BE2C (cell line): ENCODE measurements at places on chromosomes 6 and 20.

GRCh38 chr6:42696526-42697267, 25.7 kb downstream of the PRPH2 start:
- DNase-seq = no peak

GRCh38 chr6:151999194-151999593, 191.7 kb downstream of the ESR1 start:
- DNase-seq = no peak

- DNase-seq = no peak
Measured at GRCh38 chr6:88890860-88891845, 72.3 kb downstream of the RNGTT start.

DNA sequence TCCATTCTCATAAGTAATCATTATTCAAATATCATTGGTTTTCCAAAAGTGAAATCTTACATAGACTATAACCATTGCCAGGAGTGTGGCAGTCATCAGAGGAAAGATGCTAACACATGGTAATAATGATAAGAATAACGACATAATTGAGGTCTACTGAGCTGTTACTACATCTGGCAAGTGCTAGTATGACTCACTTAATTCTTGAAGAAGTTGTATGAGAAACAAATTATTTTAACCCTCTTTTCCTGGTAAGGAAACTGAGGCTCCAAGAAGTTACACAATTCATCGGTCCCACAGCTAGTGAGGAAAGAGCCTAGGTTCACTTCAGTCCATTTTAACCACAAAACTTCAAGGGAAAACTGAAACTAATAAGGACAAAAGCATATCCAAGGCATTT, 335.6 kb upstream of the BTBD3 start:
- no peak for DNase-seq

- DNase-seq = no peak
Measured at GRCh38 chr6:45185403-45186251, 142.5 kb upstream of the RUNX2 start.

- DNase-seq = no peak
Measured at GRCh38 chr6:20672038-20672437, 137.8 kb downstream of the CDKAL1 start.

DNA sequence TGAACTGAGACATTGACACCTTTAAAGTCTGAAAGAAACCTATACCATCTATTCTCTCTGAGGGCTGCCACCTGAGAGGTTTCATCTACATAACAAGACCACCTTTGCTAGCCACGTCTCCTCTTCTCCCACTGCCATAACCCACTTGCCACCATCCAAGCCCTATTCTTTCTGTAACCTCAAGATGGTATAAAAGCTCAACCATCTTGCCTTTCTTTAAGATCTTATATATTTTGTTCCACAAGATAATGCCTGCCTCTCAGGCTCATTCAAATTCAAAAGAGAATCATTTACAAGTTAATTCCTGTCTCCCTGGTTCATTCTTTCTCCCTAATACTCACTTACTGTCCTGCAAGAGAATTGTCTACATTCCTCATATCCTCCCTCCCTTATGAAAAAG, 192.5 kb downstream of the OTOR start:
- no peak for DNase-seq

- DNase-seq = no peak
Measured at GRCh38 chr20:32149566-32150170, 40.2 kb downstream of the TM9SF4 start.

- DNase-seq = no peak
Measured at GRCh38 chr6:137630666-137631065, 136.5 kb upstream of the OLIG3 start.

GRCh38 chr6:161498359-161498758, 224.5 kb upstream of the AGPAT4 start:
- DNase-seq = peak; percentile 62

DNA sequence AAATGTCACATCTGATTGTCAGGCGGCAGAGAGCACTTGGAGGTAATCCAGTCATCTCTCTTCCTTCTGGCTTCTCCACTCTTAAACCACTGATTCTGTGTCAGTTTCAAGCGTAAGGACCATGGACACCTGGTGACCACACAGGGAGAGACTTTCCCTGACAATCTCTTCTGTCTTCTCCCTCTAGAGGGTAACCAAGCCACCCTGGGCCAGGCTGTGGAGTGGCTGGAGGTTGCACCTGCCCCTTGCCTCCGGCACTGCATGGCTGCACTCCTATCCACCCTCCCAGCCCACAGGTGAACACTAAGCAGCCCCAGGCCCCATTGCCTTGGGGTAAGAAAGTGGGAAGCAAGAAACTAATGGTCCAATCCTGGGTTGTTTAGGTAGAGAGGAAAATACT, 78.7 kb downstream of the BFSP1 start:
- DNase-seq = no peak

DNA sequence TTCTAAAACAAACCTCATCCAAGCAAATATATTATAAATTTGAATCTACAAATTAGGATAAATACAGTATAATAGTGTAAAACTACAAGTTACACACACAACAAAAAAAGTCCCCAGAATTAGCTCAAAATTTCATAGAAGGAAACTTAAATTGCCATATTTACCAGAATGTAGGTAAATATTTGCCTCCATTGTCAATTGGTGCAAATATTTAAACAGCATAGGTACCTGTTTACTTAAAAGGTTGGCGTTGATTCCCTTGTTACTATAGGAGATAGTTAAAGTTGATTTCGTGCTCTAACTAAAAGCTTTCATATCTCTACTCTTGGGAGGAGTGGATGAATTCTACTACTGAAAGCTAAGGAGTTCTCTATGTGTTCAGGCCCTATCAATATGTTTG, 111.6 kb upstream of the TENT5A start:
- no peak for DNase-seq

- DNase-seq = no peak
Measured at GRCh38 chr20:12597551-12597950, 411.2 kb upstream of the SPTLC3 start.

GRCh38 chr6:71474942-71475341, 186.3 kb downstream of the OGFRL1 start:
- no peak for DNase-seq

DNA sequence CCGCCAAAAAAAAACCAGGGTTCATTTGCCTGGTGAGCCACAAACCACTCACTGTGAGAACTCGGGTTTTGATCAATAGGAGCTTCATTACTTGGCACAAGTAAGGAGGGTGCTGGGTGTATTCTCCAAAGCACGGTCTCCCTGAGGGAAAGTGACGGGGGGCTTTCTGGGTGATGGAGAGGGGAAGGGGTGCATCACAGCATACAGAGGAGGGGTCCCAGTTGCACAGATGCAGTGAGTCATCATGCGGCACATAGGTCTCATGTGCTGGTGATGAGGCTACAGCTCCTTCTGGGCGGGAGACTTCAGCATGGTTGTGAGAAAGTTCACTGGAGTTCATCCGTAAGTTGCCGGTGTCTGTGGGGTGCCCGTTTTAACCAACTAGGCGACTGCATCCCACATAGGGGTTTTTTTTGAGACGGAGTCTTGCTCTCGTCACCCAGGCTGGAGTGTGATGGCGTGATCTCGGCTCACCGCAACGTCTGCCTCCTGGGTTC, 36.2 kb downstream of the SUN5 start:
- DNase-seq = no peak

- DNase-seq = no peak
Measured at GRCh38 chr6:84862843-84863242, 98.4 kb upstream of the TBX18 start.

GRCh38 chr6:12275107-12275506, 15.1 kb upstream of the EDN1 start:
- DNase-seq = no peak

- no peak for DNase-seq
Measured at GRCh38 chr6:44061375-44062104, 65.7 kb downstream of the MRPL14 start.

DNA sequence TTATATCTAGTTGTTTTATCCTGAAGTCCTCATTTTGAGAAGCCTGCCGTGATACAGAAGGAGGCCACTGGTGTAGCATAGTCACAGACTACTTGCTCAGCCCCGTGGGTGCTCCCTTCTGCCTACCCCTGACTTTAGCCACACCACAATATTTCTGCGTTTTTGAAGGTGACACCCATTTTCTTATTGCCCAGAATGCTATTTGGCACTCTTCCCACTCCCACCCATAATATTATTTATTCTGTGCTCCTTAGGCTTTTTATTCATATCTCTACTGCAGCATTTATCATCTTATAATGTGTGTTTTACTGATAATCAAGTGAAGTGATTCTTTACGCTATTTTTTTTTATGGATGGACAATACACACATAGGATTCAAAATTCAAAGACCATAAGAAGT, 107.3 kb downstream of the OR2B2 start:
- no peak for DNase-seq

GRCh38 chr6:41036601-41037000, 2.4 kb downstream of the UNC5CL start:
- no peak for DNase-seq

DNA sequence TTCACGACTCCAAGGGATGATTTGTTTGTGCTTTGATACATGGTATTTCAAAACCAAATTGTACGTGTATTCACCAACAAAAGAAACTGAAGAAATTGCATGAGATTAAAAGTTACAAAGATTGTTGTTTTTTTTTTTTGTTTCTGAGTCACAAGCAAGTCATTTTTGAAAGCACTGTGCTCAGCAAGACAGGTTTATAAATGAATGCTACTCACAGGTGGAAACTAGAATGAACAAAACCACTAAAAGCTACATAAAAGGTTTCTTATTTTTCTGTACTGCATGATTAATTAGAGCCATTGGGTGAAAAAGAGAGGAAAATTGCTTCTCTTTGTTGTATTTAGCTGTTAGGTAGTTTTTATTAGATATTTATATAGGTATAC, 90.2 kb upstream of the RIPOR2 start:
- no peak for DNase-seq

DNA sequence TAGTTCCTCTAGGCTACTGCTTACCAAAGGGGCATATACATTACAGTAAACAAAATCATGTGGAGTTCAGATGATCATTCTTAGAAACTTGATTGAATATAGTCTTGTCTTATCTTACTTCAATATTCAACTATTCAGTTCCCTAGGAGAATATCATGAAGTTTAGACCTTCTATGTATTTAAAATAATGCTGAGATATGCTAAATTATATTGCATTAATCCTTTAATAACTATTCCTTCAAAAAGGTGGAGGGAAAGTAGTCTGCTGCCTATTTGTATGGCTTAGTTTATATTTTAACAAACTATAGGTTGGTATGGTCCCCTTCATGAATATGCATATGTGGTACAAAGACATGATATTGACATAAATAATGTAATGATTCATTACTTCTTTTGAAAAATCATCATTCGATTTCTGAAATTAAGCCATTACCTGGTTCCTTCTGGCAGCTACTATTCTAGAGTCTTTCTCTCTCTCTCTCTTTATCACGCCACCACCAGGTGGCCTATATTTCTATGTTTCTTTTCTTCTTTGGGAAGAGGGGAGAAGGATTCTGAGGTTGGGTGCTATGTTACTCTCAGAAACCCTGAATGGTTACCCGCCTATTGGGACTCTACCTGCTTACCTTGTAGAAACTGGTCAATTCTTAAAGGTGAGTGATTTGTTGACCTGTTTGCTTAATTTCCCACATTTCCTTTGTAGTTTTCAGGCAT, 855.8 kb downstream of the HACE1 start:
- no peak for DNase-seq

- DNase-seq = no peak
Measured at GRCh38 chr20:46158476-46158987, 40.4 kb downstream of the CD40 start.

- no peak for DNase-seq
Measured at GRCh38 chr6:87543696-87544473, 45.9 kb downstream of the RARS2 start.

DNA sequence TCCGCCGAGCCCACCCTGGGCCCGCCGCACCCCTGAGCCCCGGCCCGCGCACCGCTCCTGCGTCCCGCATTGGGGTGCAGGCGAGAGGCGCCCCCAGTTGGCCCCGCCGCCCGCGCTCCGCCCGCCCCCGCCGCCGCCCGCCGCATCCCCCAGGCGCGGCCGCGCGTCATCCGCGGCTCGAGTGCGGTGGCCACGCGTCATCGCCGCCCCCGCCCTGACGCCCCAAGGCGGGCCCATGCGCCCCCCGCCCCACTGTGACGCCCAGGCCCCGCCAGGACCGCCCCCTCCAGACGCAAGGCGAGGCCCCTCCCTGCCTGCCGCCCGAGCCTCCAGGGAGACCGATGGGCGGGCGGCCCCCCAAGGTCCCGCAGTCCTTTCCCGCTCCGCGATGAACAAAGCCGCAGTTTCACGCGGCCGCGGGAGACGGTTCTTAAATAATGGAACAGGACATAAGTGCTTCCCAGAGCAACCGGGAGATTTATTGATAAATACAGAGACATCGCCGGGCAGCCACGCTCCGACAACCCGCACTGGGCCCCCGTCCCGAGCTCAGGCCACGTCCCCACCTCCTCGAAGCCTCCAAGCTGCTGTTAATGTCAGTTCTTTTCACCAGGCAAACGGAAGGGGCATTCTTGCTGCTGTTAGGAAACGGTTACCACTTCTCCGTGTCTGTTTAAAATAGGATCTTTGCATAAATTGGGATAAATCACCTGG, at the start of gene ANKRD60:
TSS of gene ANKRD60 (minus strand) at position 170 of the 714 bp plus-strand sequence. CDS start at position 170, 0 bp downstream.
- peak; percentile 66 for DNase-seq

GRCh38 chr6:93962566-93962965, 543.2 kb upstream of the EPHA7 start:
- DNase-seq = no peak

- peak; percentile 62 for DNase-seq
Measured at GRCh38 chr20:41738604-41739206, 120.5 kb upstream of the CHD6 start.

GRCh38 chr6:15953152-15953880, 175.6 kb upstream of the MYLIP start:
- DNase-seq = peak; percentile 26

GRCh38 chr6:71171497-71172070, 117.0 kb upstream of the OGFRL1 start:
- DNase-seq = no peak

DNA sequence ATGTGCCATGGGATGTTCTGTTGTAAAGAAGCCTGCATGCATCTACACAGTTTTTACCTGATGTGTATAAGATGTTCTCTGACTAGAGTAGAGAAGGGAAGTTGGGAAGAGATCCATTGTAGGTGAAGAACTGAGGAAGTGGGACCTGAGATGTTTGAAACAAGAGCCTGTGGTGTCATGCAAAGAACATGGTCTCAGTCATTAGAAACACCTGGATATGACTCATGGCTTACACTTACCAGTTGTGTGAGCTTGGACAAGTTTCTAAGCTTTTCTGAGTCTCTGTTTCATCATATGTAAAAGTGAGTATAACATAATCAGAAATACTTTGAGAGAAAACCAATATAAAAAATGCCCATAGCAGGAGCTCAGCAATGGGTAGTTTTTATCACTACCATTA, 51.9 kb upstream of the SEC63 start:
- DNase-seq = no peak

GRCh38 chr20:54631059-54631458, 155.7 kb downstream of the DOK5 start:
- no peak for DNase-seq
